NCI-H187 treated with DMSO at 0.1 percent for 48 hours (cell line): ENCODE measurements at places on chromosomes 1 and 21.

DNA sequence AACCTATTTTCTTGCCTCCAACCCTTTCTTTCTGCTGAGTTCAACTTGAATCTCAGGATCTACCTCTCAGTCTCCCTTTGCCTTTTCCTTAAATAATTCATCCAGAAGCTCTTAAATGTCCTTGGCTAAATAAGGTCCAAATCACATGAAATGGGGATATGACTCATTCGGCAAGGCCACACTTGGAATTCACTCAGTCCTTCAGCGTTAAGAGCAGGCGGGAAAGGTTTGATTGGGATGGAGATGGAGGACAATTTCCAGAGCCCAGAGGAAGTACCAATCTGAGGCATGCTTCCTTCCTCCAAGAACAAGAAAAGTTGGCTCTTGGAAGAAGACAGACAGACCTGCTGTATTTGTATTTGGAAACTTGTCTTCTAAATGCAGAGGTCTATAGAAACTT is 128.5 kb downstream of the PROX1 start:
- no peak for DNase-seq

DNA sequence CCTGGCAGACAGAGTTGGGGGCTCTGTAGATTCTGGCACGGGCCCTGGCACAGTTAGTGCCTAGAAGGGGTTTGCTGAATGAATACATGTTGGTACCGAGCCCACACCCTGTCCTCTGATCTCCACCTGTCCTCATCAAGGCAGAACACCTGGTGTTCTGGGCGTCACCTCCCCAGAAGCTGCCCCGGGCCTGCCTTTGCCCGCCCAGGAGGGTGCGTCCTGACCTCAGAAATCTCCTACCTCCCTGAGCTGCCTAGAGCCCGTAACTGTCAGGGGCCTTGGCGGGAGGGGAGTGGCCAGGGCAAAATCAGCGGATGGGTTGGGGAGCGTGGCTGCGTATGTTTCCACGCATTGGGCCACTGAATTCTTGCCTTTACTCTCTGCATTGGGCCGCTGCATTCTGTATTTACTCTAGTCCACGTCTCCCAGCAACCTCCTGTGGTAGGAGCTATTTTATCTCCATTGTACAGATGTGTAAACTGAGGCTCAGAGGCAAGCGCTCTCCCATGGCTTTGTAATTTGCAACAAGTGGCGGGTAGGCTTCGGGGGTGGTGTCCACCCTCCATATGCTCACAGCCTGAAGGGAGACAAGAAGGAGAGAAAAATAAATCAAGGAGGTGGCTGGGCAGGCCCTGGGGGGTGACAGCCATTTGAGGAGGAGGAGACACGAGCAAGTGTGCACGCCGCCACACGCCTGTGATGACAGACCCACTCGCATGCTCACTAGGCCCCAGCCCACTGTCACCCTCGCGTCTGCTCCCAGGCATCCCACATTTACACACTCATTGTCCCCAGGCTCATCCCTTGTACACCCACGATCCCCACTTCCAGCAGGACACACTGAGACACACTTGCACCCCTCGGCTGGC is 95.7 kb upstream of the WNT4 start:
- DNase-seq: no peak

GRCh38 chr1:47592296-47593012 is 154.6 kb downstream of the FOXD2 start:
- no peak for DNase-seq

DNA sequence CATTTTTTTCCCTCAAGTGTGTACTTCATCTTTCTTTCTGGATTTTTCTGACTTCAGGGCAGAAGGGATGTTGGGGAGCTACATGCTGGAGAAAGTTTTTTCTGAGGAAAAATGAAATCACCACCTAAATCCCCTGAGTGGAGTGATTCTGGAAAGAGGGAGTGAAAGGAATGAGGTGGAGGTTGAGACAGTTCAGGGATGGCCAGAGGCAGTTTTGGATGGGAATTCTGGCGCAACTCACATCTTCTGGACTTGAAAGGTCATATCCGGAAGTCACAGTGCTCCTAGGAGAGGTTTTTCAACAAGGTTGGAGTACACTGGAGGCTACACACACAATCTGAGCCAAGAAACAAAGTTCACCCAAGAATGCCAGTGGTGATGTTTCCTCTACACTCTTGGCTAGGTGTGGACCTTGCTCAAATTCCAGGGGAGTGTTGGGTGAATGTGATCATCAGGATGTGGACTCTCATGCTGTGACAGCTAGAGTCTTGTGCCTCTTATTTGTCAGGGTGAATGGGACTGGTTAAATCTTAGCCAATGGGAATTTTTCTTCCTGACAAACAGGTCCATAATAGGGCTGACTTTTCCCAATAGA is 161.5 kb downstream of the HLX start:
- DNase-seq: no peak

GRCh38 chr1:172973424-172973823 is 77.3 kb downstream of the TNFSF18 start:
- DNase-seq: no peak

- DNase-seq: no peak
Measured at GRCh38 chr1:27163093-27163492, 8.2 kb upstream of the SLC9A1 start.

GRCh38 chr1:44684525-44684924 is 10.0 kb downstream of the ARMH1 start:
- no peak for DNase-seq

DNA sequence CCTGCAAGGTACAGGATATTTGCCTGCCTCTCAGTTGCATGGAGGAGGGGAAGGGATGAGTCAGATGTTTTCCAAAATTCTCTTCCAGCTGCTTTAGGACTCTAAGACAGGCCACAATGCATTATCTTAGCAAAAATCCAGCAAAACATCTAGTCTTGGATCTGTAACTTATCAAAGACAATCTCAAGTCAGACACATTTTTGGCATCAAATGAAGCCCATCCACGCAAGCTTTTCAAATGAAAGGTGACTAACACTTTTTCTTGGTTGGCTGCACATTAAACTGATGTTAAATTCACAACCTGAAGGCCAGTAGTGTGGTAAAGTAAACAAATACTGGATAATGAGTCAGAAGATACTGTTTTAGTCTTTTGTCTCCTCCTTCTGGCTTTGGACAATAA is 21.3 kb downstream of the FAM78B start:
- no peak for DNase-seq

DNA sequence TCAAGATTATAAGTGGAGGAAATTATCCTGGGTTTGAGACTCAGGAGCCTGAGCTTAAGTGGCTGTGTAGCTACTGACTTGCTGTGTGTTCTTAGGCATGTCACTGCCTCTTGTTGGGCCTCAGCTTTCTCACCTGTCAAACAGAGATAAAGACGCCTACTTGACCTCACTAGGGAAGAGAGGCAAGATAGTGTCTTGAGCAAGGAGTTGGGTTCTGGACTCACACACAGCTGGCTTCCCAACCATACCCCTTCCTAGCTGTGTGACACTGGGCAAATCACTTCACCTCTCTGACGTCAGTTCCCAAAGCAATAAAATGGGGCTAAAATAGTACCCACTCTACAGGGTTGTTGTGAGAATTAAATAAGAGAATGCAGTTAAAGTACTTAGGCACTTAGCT is 11.6 kb upstream of the EPB41 start:
- no peak for DNase-seq

DNA sequence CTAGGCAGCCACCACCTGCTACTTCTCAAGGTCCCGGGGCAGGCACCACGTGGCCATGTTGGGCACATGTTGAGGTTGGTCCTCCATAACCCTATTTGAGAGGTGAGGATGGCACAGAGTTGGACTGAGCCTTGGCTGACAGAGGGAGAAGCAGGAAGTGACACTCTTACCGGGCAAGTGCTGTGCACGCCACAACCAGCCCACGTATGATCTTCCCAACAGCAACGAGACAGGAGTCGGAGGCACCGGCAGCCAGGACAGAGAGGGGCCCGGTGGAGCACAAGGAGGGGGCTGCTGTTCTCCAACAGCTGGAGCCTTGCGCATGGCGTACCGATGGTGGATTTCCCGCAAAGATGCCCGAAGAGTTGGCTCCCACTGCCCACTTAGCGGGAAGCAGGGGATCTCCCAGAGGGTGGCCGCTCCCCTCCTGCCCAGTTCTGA is 3.4 kb downstream of the CLEC20A start:
- DNase-seq: no peak

- no peak for DNase-seq
Measured at GRCh38 chr21:45299026-45299863, 11.6 kb upstream of the POFUT2 start.

DNA sequence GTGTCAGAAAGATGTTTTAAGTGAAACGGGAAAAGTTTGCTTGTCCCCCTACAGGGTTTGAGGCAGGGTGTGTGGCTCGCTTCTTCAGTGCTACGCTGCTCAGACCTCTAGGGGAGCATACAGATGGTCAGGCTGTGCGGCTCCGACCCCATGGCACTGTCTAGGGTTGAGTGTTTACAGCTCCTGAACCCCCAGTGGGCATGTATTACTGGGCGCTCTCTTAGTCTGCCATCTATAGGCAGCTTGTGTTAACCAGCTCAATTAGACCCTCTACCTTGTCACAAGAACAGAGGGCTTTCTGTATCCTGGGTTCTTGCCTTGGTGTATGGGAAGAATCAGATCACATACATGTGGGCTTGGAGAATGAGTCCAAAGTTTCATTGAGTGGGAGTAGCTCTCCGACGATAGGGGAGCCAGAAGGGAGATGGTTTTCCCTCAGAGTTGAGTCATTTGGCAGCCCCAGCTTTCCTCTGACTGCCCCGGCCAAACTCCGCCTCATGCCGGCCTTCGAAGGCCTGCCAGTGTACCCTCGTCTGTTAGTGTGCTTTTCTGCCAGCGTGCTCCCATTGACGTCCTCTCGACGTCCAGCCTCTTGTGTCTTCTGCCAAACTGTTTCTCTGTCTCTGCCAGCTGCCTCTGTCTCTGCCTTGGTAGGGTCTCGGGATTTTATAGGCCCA is 38.6 kb upstream of the ADGRL4 start:
- no peak for DNase-seq

DNA sequence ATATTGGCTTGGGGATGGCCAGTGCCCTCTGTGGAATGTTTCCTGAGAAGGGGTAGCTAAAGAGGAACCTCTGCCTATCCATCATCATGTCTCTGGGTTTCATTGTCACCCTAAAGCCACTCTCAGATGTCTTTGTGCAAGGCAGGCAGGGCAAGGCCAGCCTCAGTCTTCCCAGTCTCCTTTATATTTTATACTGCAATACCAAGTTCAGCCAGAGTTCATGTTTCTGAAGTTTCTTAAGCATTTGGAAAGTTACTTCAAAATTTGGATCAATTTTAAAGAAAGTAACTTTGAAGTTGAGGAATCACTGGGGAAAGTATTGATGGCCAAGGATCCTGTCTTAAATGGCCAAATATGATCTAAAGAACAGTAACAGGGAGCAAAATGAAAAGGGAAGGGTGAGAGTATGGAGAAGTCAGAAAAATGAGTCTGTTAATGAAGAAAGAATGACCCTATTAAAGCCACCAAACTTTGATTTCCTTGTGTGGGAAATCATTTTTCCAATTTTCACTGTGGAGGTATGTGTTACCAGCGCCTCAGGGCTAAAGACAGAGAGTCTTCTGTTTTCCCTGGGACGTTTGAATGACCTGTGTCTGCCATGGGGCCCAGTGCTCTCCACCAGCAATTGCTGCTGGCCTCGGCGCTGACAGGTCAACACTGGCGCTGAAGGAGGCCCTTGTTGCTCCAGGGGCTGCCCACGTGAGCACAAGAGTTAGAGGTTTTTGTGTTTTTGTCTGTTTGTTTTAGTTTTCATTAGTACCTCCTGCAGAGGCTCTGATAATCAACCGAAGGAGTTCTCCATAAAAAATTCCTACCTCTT is 93.9 kb downstream of the ATP5PO start:
- DNase-seq: no peak

DNA sequence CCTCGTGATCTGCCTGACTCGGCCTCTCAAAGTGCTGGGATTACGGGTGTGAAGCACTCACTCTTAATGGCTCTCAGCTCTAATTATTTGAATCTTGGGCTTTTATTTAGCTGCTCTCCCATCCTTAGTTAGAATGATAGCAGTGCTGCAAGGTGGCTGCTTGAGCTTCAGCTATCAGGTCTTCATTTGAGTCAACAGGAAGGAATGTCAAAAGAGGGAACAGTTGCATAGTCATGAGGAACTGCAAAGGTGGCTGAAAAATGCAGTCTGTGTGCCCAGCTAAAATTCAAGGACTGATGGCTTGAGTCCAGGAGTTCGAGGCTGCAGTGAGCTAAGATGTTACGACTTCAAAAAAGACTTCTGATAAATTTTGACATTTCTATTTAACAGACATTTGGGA is 55.6 kb downstream of the UCK2 start:
- no peak for DNase-seq

- no peak for DNase-seq
Measured at GRCh38 chr1:89391686-89392085, 27.8 kb downstream of the GBP6 start.

DNA sequence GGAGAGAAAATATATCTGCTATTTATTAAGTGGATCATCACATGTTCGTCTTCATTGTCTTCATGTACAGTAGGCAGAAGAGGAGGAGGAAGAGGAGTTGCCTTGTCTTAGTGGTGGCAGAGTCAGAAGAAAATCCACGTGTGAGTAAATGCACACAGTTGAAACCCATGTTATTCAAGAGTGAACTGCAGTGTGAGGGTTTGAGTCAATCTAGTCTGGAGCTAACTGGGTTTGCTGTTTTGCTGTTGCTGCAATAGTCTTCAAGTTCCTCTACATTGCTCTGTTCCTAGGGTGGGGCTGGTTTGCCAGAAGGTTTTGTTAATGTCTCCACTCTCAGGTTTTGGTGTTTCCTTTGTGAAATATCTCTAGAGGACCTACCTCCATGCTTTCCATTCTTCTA is 3.1 kb upstream of the CD1A start:
- DNase-seq: no peak

- DNase-seq: no peak
Measured at GRCh38 chr1:185238447-185238846, 78.6 kb downstream of the IVNS1ABP start.

- DNase-seq: no peak
Measured at GRCh38 chr1:55712148-55712547, 497.0 kb upstream of the USP24 start.

DNA sequence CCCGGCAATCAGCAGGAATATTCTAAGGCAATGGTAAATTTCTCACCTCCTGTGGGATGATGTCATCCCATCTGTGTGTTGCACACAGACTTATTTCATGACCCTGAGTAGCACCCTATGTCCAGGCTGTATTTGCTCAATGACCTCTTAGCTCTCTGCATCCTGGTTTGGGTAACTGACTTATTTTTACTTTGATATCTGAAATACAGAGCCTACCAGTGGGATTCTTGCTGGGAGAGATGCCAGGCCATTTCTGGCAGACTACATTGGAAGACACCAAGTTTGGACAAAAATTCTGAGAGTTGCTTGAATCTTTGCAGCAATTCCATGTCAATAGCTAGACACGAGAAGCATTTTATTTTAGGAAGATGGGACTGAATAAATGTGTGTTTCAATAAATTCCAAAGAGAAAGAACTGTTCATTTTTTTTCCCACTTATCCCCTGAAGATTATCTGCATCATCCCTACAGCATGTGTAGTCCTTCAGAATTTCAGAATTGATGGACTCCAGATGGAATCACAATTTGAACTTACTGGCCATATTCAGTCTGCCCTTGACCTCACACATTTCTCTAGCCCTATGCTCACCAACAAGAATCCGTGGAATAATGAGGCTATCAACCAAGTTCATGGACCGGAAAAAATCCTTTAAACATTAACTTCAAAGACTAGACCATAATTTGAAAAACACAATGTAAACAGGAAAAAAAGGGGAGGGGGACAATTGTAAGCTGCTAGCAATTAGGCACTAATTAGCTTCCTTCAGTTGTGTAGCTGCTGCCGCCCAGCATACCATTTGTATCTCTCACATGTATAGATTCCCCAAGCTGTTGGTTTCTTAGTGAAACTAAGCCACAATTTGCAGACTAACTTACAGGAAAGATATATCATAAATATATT is 226.5 kb downstream of the HMCN1 start:
- no peak for DNase-seq
